ENCODE measurements at places on chromosomes 4 and X.

DNA sequence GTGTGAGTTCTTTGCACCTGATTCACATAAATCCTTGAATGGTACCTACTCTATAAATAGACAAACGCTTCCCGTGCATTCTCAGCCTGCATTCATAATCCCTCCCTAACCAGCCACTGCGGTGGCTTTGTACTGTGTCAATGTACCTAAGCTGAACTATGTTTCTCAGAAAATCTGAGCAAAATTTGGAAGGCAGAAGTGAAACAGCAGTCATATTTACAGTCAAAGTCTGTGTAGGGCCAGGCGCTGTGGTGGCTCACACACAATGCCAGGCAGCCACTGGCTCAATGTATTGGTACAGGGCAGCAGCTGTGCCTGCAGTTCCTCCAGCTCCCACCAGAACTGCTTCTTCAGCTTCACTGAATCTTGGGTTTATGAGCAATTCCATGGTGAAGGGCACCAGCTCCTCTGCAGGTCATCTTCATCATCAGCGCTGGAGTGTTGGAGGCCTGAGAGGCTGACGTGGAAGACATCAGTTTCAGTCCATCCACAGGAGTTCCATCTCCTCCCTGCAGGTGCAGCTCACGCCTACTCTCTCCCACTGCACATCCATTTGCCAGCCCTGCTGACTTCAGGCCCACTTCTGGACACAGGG is 32.3 kb upstream of the IRF2 start:
- no peak for DNase-seq

- DNase-seq, result no peak
Observed at GRCh38 chr4:7524843-7525242, 90.1 kb upstream of the PSAPL1 start.

- no peak for DNase-seq
Observed at GRCh38 chrX:70554081-70554480, 109.4 kb downstream of the DLG3 start.

DNA sequence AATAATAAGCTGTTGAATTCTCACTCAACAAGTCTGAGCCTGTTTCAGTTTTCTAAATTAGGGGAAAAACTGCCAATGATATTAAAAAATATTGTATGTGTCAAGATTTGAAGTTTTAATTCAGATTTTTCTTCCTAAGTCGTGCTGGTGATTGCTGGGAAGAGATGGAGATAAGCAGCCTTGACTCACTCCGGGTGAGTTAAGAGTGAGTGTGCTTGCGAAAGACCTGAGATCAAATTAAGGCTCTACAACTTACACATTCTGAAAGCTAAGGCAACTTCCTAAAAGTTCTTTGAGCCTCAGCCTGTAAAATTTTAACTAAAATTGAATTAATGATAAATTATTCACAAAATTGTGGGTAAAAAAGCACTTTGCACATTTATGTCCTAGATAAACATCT is 1441.2 kb downstream of the PCDH7 start:
- DNase-seq, result no peak

DNA sequence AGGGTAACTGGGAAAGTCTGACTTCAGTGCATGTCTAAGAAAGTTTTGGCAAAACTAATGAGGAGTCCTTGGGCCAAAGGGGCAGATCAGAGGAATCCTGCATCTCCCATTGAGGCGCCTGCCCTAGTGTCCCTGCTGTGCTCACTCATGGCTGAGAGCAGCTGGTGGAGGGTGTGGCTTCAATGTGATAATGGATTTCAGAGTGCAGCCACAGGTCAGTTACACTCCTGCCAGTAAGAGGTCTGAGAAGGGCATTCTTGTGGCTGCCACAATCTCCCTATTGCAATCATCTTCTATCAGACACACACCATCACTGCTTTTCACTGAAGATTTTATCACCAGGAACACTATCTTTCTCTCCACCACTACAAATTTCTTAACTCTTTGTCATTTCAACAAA is 457.1 kb downstream of the MID1IP1 start:
- no peak for DNase-seq

DNA sequence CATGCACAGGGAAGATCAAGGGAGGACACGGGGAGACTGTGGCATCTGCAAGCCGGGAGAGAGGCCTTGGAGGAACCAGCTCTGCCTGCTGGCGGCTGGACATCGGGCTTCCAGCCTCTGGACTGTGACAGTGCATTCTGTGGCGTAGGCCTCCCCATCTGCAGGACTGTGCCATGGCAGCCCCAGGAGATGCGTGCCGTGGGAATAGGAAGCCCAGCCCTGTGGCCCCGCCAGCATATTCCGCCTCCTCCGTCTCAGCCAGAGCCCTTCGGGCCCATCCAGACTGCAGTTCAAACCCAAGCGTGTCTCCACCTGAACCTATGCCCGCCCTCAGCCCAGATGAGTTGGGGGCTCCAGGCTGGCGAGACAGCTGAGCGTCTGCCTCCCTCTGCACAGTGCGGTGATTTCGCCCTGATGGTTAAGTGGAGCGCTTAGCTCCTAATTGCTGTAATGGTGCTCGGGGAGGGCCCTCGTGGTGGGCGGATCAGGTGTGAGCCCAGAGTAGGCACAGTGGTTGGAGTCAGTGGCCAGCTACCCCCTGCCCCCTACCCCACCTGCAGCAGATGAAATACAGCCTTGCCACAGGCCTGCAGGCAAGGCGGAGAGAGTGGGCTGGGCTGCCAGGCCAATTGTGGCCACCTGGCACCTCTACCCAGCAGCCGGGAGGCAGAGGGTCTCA is 133.9 kb downstream of the HMX1 start:
- no peak for DNase-seq

DNA sequence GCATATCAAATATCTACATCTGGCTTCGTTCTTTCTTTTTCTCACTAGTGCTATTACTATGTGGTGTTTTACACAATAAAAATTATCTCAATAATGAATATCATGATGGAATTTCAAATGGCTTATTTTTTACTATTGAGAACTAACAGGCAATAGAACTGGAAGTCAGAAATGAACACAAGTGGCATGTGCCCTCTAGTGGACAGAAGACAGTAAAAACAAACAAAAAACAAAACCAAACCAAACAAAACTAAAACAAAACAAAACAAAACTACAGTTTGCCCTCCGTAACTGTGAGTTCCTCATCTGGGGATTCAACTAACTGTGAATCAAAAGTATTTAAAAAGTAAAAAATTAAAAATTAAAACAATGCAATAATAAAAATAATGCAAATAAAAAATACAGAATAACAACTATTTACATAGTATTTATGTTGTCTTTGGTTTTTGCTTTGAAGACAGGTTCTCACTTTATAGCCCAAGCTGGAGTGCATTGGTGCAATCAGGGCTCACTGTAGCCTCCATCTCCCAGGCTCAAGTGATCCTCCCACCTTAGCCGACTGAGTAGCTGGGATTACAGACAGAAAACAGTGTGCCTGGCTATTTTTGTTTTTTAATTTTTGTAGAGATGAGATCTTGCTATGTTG is 195.6 kb upstream of the TACR3 start:
- DNase-seq, result no peak

DNA sequence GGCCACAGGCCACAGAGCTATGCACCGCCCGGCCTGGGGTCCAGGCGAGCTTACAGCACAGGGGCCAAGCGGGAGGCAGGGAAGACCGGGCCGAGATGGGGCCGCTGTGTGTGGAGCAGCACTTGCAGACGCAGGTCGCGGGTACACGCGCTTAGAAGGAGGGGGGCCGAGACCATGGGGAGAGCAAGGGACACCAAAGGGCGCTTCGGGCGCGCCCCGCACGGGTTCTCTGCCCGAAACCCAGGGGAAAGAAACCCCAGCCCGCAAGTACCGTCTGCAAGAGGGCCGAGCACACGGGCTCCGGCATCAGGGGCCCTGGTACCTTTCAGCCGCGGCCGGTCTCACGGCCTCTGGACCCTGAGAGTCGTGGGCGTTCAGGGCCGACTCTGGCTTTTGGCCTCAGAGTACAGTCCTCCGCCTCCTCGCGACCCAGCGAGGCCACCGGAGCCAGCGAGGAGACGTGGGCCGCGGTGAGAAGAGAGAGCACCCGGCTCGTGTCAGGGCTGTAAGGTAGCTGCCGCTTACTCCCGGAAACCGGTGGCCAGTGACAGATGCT is 342 bp downstream of the EOLA2 start:
- no peak for DNase-seq

- DNase-seq, result no peak
Observed at GRCh38 chr4:87209696-87210095, 10.7 kb downstream of the KLHL8 start.

GRCh38 chr4:175540151-175540550 is 271.9 kb downstream of the GPM6A start:
- no peak for DNase-seq

DNA sequence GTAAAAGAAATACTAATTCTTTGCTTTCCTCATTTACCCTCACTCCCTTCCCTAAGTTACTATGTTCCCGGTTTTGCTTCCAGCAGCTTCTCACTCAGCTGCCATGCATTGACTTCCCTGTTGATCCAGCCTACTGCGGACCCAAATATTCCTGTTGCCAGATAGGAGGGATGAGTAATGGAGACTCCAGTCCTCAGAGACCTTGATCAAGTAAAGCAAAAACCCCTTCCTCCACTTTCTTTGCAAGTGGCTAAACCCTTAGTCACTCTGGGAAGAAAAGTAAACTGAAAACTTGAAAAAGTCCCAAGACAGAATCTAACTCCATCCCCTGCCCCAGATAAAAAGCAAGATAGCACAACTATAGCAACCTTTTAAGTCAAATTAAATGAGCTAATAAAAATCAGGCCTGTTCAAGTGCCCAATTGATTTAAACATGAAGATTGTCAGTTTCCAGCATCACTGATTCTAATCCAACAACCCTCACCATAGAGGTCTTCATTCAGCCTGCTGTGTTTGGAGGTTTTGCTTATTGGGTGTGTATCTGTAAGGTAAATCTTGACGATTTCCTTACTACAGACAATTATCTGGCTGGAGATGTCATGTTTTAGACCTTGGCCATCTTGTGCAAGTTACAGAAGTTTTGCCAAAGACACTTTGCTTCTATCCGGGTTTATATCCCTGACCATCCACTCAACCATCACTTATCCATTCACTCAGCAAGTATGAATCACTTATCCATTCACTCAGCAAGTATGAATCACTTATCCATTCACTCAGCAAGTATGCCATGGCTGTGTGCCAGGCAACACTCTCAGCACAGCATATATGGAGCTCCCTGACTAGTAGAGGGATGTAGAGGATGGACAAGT is 17.6 kb downstream of the FGFBP1 start:
- DNase-seq, result no peak
